ENCODE measurements at places on chromosomes 2 and 18.

DNA sequence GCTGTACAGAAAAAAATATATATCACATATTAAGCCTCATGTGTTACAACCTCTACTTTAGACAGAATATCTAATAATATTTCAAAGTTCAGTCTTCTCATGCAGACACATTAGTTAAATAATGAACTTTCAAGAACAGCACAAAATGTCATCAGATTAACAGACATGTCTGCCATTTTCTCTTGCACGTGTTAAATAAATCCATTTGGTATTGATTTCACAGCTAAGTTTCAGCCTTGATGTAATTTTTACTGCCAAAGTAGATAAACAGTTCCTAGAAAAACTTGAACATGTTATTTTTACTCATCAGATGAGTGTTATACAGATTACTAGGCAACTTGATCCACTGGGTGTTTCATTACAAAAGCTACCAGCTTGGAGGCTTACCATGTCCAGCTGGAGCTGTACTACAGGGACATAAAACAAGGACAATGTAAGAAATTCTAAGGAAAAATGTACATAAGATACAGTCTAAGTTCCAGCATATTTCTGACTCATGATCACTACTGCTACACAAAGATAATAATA, 290.7 kb upstream of the DDX18 start:
- DNase-seq = no peak

GRCh38 chr2:24334245-24334633, 26.1 kb downstream of the ITSN2 start:
- DNase-seq = no peak

DNA sequence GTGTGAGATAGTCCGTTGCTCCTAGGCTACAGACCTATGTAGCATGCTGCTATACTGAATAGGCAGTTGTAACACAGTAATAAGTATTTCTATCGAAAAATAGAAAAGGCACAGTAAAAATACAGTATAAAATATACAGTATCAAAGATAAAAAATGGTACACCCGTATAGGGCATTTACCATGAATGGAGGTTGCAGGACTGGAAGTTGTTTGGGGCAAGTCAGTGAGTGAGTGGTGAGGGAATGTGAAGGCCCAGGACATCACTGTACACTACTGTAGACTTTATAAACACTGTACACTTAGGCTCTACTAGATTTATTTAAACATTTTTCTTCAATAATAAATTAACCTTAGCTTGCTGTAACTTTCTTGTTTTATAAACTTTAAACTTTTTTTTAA, 3.5 kb downstream of the MAP3K20 start:
- no peak for DNase-seq

- no peak for DNase-seq
Measured at GRCh38 chr2:149313512-149313972, 16.8 kb upstream of the LYPD6 start.

GRCh38 chr2:20822535-20823490, at the start of gene LDAH:
TSS of gene LDAH (minus strand) at chr2:20823101. CDS start at chr2:20801463, 21,638 bp downstream.
- peak; percentile 71 for DNase-seq

DNA sequence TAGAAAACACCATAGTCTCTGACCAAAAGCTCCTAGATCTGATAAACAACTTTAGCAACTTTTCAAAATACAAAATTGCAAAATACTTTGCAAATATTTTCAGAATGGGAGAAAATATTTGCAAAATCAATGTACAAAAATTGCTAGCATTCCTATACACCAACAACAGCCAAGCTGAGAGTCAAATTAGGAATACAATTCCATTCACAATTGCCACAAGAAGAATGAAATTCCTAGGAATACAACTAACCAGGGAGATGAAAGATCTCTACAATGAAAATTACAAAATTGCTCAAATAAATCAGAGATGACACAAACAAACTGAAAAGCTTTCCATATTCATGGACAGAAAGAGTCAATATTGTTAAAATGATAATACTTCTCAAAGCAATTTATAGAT, 327.0 kb upstream of the ZC3H15 start:
- no peak for DNase-seq

DNA sequence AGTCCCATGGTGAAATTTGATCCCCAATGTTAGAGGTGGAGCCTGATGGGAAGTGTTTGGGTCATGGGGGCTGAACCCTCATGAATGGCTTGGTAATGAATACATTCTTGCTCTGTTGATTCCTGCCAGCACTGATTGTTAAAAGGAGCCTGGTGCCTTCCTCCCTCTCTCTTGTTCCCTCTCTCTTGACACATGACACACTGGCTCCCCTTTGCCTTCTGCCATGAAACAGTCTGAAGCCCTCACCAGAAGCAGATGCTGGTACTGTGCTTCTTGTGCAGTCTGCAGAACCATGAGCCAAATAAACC, 30.6 kb upstream of the EPC2 start:
- DNase-seq = no peak

GRCh38 chr18:37385846-37386778, 179.5 kb downstream of the CELF4 start:
- no peak for DNase-seq

- no peak for DNase-seq
Measured at GRCh38 chr2:128162266-128162665, 71.3 kb downstream of the UGGT1 start.

GRCh38 chr2:180258041-180258537, 251.0 kb upstream of the CWC22 start:
- DNase-seq = no peak

DNA sequence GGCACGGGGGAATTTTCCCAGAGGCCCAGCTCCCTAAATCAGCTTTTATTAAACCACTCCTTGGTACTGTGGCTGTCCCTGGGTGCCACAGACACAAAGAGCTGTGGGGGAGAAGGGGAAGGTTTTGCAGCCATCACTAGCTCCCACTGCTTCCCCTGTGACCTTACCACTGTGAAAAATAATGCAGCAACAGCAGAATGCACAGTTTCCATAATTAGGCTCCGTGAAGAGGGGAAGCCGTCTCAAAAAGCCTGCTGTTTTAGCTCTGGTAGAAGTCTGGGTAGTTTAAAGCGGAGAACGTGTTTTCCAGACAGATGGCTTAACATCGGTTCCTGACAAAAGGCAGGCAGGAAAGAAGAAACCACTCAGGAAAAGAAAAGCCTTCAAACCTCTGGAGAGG, 27.5 kb upstream of the CAB39 start:
- no peak for DNase-seq

DNA sequence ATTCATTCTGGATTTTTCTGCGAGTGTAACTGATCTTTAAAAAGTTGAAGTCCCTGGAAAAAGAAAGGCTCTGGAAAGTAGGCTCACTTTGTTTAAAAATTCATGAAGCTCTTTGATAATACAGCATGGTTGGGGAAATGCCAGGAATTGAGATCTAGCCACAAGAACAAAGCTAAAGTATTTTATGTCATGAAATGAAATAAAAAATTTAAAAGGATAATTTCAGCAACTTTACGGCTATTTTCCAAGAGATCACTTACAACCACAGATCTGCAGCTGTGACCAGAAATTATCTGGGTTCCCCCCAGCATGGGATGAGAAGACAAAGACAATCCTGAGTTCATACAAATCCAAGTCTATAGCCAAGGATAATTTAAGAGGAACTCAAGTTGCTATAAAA, 25.3 kb upstream of the RFX8 start:
- no peak for DNase-seq

GRCh38 chr18:35189510-35189909, 51.3 kb upstream of the ZNF397 start:
- DNase-seq = no peak

DNA sequence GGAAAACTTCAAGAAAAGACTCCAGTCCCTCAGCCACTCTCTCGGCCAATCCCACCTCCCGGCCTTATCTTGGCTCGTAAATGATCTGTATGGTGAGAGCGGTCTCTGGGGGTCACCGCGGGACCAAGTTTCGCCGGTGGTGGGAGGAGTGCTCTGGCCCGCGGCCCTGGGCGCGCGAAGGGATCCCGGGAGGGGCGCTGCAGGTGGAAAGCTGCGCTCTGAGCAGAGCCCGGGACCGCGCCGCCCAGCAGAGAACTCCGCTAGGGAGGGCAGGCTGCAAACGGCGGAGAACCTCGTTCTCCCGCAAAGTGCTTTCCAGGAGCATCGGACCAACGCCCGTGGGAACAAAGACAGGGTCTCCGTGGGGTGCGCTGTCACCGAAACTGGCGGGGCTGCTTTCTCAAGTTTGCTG, 622 bp downstream of the LRP2 start:
- DNase-seq = no peak

GRCh38 chr2:222043897-222044296, 254.9 kb downstream of the PAX3 start:
- no peak for DNase-seq

DNA sequence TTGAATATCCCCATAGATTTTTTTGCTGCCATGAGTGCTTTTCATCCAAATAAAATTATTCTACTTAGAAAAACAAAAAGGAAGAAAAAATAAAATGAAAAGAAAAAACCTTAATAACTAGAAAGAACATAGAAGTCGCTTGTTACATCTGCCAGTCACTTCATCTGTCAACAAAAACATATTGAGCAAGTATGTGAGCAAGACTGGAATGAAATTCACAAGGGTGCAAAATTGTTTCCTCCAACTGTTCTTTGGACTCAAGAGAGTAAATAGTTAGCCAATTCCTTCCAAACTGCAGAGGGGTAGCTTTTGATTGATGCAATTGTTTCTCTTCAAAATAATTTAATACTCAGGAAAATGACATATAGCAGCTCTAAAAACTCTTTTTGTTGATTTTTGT, 336.3 kb upstream of the CDH7 start:
- DNase-seq = no peak

DNA sequence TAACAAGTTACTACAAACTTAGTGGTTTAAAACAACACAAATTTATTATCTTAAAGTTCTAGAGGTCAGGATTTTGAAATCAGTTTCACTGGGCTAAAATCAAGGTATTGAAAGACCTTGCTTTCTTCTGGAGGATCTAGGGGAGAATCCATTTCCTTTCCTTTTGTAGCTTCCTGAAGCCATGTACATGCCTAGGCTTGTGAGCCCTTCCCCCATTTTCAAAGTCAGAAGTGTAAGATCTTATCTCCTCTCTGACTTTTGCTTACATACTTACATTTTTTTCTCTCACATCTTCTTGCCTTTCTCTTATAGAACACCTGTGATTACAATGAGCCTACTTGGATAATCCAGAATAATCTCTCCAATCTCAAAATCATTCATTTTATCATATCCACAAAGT, 78.7 kb upstream of the MBOAT2 start:
- no peak for DNase-seq

Measured in omental fat pad (tissue), 4 donors.